WTC11 (cell line): ENCODE measurements at places on chromosomes 16 and 17. TPM values are rescaled to one million over a fixed set of nuclear protein-coding genes. Genes with fewer than 3 reads are reported as not detected.
A peak's percentile ranks its signal among the peaks of the same experiment; 100 is the strongest.

The PDE6G gene
- total RNA-seq: 4.4 to 6.9 TPM (median 6.3 TPM) in 3 replicates

The PPP1R27 gene
- total RNA-seq: not detected in 3 replicates

The ZG16B gene
- not detected in 3 replicates for total RNA-seq

The RHBDL1 gene
- total RNA-seq: 6.7 to 8.2 TPM (median 6.7 TPM) in 3 replicates

The PHOSPHO1 gene
- 0.81 to 1.1 TPM (median 0.85 TPM) in 3 replicates for total RNA-seq

The NEUROD2 gene
- not detected in 3 replicates for total RNA-seq

The MARVELD3 gene
- total RNA-seq: 29.2 to 31.0 TPM (median 30.0 TPM) in 3 replicates

The SECTM1 gene
- total RNA-seq: 0.14 to 0.57 TPM (median 0.22 TPM) in 3 replicates

- DNase-seq: no peak
- 0 out of 2 replicates have a peak overlapping the region, but pooled peaks have one; percentile 63 for H3K27ac ChIP-seq
- peaks cover 17% of the 10 kb centered on the region for H3K4me1 ChIP-seq
These were observed 3.3 kb downstream of the MEAK7 start for GRCh38 chr16:84501077-84501735.

DNA sequence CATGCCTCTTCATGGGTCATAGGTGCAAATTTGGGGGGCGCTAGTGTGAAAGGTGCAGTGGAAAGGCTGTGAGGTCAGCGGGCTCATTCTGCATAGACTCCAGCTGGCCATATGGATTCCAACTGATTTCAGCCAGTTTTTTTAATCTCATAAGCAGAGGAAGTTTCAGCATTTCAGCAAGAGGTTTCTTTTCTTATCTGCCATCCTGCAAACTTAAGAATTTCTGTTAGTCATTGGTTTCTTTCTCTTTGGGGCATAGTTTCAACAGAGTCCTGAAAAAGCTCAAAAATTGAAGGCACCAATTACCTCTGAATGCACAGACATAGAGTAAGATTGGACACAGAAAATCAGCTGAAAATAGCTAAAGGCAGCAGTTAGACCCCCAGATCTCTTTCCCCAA is 16.2 kb upstream of the ALOX15 start:
- H3K4me3 ChIP-seq: no peak overlapping the region
- H3K4me1 ChIP-seq: no peaks in the 10 kb centered on the region
- no peaks in the 10 kb centered on the region for H3K36me3 ChIP-seq
- H3K27ac ChIP-seq: no peak overlapping the region
- H3K27me3 ChIP-seq: no peaks in the 10 kb centered on the region; the same call in 1 of the 2 replicates

DNA sequence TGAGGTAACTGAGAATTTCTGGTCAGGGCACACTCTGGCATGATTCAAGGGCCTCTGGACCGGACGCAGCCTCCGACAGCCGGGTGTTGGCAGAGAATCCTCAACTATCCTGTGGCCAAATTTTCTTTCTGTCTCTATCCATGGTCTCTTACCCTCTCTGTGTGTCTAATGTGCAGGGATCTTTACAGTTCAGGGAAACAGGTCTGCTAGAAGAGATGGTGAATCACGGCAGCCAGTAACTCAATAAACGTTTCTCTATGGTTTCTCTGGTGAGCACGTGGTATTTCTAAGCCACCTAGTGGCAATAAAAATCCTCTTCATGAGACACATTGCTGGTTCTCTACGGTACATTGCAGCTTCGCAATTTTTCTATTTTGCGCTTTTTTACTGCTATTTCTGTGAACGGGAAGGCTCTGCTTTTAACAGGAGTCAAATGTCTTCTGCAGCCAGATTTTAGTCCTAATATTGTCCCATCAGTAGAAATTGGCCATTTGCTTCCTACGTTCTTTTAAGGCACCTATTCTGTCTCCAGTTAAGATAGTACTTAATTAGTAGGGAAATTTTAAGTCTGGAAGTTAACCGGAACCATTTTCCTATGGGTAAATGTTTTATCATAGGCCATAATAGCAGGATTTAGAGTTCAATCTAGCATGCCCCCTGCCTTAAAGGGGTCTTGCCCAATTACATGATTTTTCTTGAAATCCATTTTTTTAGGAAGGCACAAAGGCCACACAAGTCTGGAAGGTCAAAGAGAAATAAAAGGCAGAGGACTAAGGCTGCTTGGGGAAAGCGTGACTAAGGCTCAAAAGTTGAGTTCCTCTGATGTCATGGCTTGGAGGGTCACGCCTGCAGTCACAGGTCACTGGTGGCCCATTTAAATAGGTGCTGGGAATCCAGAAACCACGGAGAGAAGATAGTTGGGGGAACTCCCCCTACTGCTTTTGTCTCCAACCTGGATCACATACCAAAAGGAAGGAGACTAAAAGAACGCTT is 31.5 kb downstream of the QPRT start:
- peaks cover 58% of the 10 kb centered on the region for H3K4me1 ChIP-seq
- peaks cover 47% of the 10 kb centered on the region for H3K36me3 ChIP-seq
- peak overlapping the region; percentile 98 for H3K27ac ChIP-seq
- H3K27me3 ChIP-seq: no peaks in the 10 kb centered on the region

- H3K4me1 ChIP-seq: peaks cover 88% of the 10 kb centered on the region
- DNase-seq: peak; percentile 39
- peak overlapping the region; percentile 72 for H3K27ac ChIP-seq
These were observed 5.4 kb upstream of the BCAR1 start for GRCh38 chr16:75256696-75257343.

DNA sequence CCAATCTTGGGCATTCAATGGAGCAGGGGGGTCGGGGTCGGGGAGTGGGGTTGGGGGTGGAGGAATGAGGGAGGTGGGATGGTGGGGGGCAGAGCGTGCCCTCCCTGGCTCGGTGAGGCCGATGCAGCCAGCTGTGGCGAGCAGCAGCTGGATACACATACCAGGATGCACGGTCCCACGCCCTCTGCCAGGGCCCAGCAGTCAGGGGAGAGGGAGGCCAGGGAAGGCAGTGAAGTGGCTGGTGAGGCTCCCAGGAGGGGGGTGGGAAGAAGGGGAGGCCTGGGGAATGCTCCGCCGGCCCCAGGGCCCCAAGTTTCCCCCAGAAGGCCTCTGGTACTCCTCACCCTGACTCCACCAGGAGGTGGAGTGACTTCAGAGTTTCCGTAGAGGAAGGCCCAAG is 77.6 kb upstream of the LHX1 start:
- H3K4me1 ChIP-seq: peaks cover 8% of the 10 kb centered on the region; the same call in 1 of the 2 replicates
- no peak for DNase-seq
- no peak overlapping the region for H3K4me3 ChIP-seq
- H3K27me3 ChIP-seq: no peaks in the 10 kb centered on the region
- H3K27ac ChIP-seq: no peak overlapping the region

- H3K36me3 ChIP-seq: peaks cover 36% of the 10 kb centered on the region
- DNase-seq: no peak
- H3K4me1 ChIP-seq: peaks cover 16% of the 10 kb centered on the region
- H3K27me3 ChIP-seq: peaks cover 6% of the 10 kb centered on the region
These were observed 1.2 kb downstream of the C16orf54 start for GRCh38 chr16:29744541-29745101.

DNA sequence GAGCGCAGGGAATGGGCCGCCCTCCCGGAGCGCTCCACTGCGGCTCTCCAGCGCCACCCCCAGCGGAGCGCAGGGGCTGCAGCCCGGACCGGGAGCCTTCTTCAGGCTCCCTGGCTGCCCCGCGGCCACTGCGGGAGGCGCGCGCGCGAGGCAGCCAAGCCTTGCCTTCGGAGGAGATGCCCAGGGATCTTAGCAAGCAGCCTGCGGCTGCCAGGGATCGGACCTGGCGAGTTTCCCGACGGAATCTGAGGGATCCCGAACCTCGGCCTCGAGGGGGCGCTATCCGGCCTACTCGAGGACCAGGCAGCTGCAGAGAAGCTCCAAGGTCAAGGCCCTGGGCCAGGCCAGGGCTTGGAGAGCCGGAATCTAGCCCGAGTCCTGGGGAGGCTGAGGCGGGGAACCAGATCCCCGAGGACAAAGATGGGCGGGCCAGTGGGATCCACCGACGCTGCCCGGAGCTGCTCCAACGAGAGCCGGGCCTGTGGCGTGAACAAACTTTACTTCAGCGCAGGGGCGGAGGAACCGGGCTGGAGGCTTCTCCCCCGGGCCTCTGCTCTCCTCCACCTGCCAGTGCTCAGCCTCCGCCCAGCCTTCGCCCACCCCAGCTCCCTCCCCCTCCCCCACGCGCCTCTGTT is at the start of gene IRX6:
Gene IRX6 (plus strand): TSS at position 567 of the 635 bp plus-strand sequence. CDS start 889 bp downstream, outside the sequence.
- peak; percentile 87 for DNase-seq
- no peak within 1 kb of the TSS for H3K27ac ChIP-seq
- H3K4me1 ChIP-seq: peaks cover 23% of the 10 kb centered on the region
- peak within 1 kb of the TSS; percentile 77 for H3K4me3 ChIP-seq
- peaks cover 87% of the 10 kb centered on the region for H3K27me3 ChIP-seq

- peaks cover 6% of the 10 kb centered on the region for H3K36me3 ChIP-seq
- peaks cover 5% of the 10 kb centered on the region for H3K4me1 ChIP-seq
- H3K4me3 ChIP-seq: no peak overlapping the region
- no peak overlapping the region for H3K27ac ChIP-seq
- H3K27me3 ChIP-seq: peaks cover 12% of the 10 kb centered on the region; the same call in 1 of the 2 replicates
These were observed 43.6 kb upstream of the MED9 start for GRCh38 chr17:17433000-17433703.

GRCh38 chr16:85798901-85799496 is 345 bp downstream of the EMC8 start:
- H3K36me3 ChIP-seq: peaks cover 52% of the 10 kb centered on the region
- peak overlapping the region; percentile 87 for H3K4me3 ChIP-seq
- no peaks in the 10 kb centered on the region for H3K27me3 ChIP-seq
- peaks cover 26% of the 10 kb centered on the region for H3K4me1 ChIP-seq
- peak; percentile 25 for DNase-seq
- no peak overlapping the region for H3K27ac ChIP-seq

- H3K27me3 ChIP-seq: no peaks in the 10 kb centered on the region
- 0 out of 2 replicates have a peak overlapping the region, but pooled peaks have one; percentile 10 for H3K27ac ChIP-seq
- H3K4me1 ChIP-seq: peaks cover 67% of the 10 kb centered on the region
- no peak overlapping the region for H3K4me3 ChIP-seq
- DNase-seq: no peak
These were observed 197.4 kb downstream of the SPECC1 start for GRCh38 chr17:20206591-20206990.

DNA sequence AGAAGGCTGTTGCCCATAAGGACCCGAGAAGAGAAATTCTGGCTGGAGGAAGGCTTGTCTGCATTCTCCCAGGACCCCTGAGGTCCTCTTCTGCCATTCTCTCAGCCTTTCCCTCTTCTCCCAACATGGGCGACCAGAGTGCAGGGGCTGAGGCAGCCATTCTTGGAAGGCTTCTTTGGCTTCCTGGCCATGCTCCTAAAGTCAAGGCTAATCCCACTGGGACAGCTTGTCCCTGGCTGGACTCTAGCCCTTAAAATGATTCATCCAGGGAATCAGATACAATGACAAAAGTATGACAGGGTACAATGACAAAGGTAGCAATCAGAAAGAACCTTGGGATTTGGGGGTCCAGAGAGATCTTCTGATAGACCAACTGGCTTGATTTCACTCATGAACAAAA is 26.8 kb downstream of the SRL start:
- no peak for DNase-seq
- no peaks in the 10 kb centered on the region for H3K36me3 ChIP-seq
- no peak overlapping the region for H3K4me3 ChIP-seq
- H3K4me1 ChIP-seq: peaks cover 27% of the 10 kb centered on the region

DNA sequence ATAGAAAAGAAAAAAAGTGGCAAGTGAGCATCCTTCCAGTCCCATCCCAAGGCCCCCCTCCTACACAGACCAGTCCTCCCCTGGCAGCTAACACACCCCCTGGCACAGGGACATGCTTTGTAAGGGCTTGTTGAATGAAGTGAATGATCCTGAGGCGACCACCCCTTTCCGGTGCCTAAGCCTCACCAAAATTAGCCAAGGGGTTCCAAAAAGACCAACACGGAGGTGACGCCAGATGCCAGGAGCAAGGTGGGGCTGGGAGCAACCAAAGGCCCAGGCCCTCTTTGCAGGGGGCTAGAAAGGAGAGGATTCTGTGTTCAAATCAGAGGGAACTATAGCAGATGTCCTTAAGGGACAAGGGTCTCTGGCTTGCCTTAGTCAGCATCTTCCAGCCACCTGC is 5.5 kb downstream of the KRT35 start:
- no peaks in the 10 kb centered on the region for H3K4me1 ChIP-seq
- H3K4me3 ChIP-seq: no peak overlapping the region
- no peak overlapping the region for H3K27ac ChIP-seq
- no peak for DNase-seq
- no peaks in the 10 kb centered on the region for H3K27me3 ChIP-seq

DNA sequence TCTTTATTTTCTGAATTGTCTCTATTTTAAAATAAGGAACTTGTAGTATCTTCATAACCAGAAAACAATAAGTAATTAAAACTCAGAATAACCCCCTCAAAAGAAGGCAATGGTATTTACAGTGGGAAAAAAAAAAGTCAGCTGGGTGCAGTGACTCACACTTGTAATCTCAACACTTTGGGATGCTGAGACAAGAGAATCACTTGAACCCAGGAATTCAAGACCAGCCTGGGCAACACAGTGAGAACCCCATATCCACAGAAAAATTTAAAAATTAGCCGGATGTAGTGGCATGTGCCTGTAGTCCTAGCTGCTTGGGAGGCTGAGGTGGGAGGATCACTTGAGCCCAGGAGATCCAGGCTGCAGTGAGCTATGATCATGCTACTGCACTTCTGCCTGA is 33.5 kb downstream of the ADAM11 start:
- no peak for DNase-seq
- no peaks in the 10 kb centered on the region for H3K36me3 ChIP-seq
- H3K4me1 ChIP-seq: peaks cover 22% of the 10 kb centered on the region
- no peaks in the 10 kb centered on the region for H3K27me3 ChIP-seq
- no peak overlapping the region for H3K27ac ChIP-seq

GRCh38 chr16:11946433-11946832 is 4.6 kb upstream of the NPIPB2 start:
- H3K27me3 ChIP-seq: no peaks in the 10 kb centered on the region
- no peak overlapping the region for H3K27ac ChIP-seq
- H3K36me3 ChIP-seq: no peaks in the 10 kb centered on the region
- peaks cover 7% of the 10 kb centered on the region for H3K4me1 ChIP-seq

GRCh38 chr17:71995590-71995989 is 125.2 kb upstream of the SOX9 start:
- no peaks in the 10 kb centered on the region for H3K27me3 ChIP-seq
- DNase-seq: no peak
- H3K4me3 ChIP-seq: no peak overlapping the region
- H3K27ac ChIP-seq: no peak overlapping the region
- H3K36me3 ChIP-seq: no peaks in the 10 kb centered on the region

- peaks cover 57% of the 10 kb centered on the region for H3K36me3 ChIP-seq
- H3K27me3 ChIP-seq: no peaks in the 10 kb centered on the region
- H3K4me3 ChIP-seq: no peak overlapping the region
- no peak for DNase-seq
These were observed 15.6 kb upstream of the SLC38A8 start for GRCh38 chr16:84058211-84058610.

DNA sequence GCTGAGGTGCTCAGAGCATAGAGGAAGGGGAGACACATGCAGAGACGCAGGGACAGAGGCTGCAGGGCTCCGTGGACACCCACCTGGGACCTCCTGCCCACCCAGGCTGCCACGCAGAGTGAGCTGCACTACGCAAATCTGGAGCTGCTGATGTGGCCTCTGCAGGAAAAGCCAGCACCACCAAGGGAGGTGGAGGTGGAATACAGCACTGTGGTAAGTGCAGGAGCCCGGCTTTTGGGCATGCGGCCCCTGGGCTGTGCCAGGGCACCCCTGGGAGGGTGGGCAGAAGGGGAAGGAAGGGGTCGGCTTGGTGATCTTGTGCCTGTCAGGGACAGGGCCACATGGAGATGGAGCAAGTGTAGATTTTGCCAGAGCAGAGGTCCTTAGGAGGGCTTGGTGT is 15.2 kb downstream of the CD300A start:
- no peak for DNase-seq
- H3K27me3 ChIP-seq: peaks cover 14% of the 10 kb centered on the region; the same call in 1 of the 2 replicates
- no peaks in the 10 kb centered on the region for H3K4me1 ChIP-seq
- no peak overlapping the region for H3K27ac ChIP-seq
- H3K4me3 ChIP-seq: no peak overlapping the region

- H3K4me3 ChIP-seq: no peak overlapping the region
- no peaks in the 10 kb centered on the region; the same call in 1 of the 2 replicates for H3K27me3 ChIP-seq
- DNase-seq: no peak
- no peaks in the 10 kb centered on the region for H3K36me3 ChIP-seq
- no peaks in the 10 kb centered on the region for H3K4me1 ChIP-seq
These were observed 102.8 kb downstream of the IRX5 start for GRCh38 chr16:55033225-55034156.
